Naive thymus-derived CD4-positive, alpha-beta T cell (primary cell): ENCODE measurements at places on chromosomes 6 and 20. TPM values are rescaled to one million over a fixed set of nuclear protein-coding genes. Genes with fewer than 3 reads are reported as not detected.

Gene TDRD6
- total RNA-seq: 0.11 TPM

Gene OPN5
- total RNA-seq: not detected

Gene EBF4
- 8.4 and 10.5 TPM in 2 replicates for total RNA-seq

Gene SLC35D3
- not detected for total RNA-seq

Gene FNDC11
- total RNA-seq: 0.30 TPM

Gene TRDN
- total RNA-seq: not detected

Gene GINM1
- 14.4 and 17.7 TPM in 2 replicates for total RNA-seq

Gene TBXT
- not detected for total RNA-seq

Gene TREML2
- total RNA-seq: 0.54 TPM

Gene KCNK16
- total RNA-seq: not detected

Gene PLN
- total RNA-seq: not detected

Gene TGM3
- not detected for total RNA-seq

Gene KIF13A
- 0.05 TPM in 2 replicates for total RNA-seq

GRCh38 chr20:37558306-37558705, 30.6 kb upstream of the BLCAP start:
- DNase-seq: no peak

DNA sequence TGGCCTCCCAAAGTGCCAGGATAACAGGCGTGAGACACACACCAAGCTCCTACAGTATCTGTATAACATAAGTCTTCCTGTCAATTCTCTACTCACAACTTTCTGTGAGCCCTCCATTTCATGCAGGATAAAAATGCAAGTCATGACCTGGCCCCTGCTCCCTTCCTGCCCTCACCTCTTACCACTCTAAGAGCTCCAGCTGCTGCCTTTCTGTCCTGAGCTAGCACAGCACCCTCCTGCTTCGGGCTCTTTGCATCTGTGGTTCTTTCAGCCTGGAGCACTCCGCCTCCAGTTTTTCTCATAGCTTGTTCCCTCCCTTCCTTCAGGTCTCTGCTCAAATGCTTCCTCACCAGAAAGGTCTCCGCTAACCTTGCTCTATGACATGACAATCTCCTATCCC, 23.7 kb upstream of the TRPC4AP start:
- DNase-seq: no peak

- DNase-seq: no peak
Observed at GRCh38 chr6:81865712-81866111, 113.2 kb upstream of the TENT5A start.

DNA sequence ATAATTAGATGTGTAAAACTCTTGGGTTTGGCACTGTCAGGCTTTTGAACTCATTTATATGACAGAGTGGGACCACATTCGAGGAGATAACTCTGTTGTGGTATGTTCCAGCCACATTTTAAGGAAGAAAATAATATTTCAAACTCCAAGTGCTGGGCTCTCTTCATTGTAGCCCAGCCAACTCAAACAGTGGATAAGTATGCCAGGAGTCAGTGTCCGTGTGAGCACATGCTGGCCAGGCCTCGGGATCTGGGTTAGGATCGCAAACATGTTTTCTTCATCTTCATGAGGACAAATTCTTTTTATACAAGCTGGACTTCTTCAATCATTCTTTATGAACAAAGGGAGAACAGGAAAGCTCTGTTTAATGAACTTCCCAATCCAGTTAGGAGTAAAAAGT, 497.5 kb downstream of the MAFB start:
- DNase-seq: no peak

- DNase-seq: no peak
Observed at GRCh38 chr6:31949926-31950548, 4.1 kb downstream of the CFB start.

DNA sequence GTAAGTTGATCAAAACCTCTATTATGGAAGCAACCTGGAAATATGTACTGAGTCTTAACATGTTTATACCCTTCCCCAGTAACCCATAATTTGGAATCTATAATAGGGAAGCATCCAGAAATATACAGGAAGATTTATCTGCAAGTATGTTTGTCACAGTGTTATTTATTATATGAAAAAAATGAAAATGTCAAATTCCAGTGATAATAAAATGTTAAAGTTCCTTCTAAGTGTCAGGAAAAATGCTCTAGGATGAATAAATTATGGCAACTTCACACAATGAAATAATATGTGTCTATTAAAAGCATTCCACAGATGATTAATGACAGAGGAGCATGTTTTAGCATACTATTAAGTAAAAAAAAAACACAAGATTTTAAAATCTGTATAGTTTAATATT, 237.7 kb upstream of the PRND start:
- no peak for DNase-seq

DNA sequence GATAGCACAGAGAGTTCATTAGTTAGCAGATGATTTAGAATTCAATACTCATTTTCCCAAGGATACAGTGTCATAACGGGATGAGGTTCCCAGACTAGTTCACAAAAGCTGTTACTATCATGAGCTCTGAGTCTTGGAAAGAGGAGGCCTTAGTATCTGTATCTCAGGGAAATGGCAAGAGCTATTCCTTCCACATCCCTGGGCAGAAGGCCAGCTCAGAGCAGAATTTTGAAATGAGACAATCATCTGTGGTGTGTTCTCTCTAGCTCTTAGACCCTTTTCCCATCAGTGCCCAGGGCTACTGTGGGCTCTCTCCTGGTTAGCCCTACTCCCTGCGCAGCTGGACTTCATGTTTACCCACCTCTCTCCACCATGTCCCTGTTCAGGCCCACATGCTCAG, 64.5 kb downstream of the JAG1 start:
- DNase-seq: no peak

DNA sequence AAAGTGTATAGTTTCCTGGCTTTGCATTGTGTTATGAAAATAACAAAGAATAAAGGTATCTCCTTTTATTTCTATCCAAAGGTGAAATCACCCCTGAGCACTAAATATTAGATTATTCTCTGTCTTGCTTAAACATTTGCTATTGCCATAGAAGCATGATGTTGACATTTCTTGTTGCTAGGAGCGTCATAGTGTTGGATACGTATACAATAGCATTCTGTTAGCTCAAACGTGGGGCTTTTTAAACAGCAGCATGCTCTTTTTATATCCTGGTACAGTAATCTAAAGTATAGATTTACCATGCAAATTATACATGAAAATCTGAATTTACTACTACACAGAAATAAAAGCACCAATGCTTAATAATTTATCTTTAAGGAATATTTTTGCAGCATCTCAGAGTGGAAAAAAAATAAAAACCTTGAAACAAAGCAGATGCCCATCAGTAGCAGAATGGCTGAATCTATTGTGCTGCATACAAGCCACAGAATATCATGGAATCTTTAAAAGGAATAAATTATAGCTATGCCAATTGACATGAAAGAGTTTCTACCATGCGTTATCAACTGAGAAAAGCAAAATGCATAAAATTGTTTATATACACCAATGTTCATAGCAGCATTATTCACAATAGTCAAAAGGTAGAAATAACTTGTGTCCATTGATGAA, 9.6 kb upstream of the HSF2 start:
- DNase-seq: no peak

DNA sequence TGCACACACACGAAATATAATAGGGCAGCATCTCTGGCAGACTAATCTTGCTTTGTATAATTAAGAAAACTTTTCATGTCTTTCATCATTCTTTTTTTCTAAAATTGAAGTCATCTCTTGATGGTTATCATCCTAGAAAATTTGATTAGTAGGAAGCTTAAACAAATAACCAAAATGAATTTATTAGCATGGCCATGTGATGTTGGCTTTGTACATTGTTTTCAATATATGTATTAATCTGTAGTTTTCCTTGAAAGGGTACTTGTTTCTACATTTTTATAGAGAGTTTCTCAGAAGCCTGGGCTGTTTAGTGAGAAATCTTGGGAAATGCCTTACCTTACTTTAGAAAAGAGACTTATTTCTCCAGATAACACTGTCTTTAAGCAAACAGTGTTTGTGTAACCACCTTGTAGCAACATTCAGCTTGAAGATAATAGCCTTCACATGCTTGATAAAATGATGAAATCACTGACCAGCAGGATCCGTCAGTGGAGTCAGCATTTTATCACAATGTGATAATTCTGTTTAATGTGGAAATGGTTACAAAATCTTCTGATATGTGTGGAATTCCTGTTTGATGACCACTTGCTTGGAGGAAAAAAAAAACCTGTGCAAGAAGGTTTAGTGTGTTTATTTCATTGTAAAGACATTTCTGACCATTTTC, 147.8 kb downstream of the MACROD2 start:
- no peak for DNase-seq

- DNase-seq: no peak
Observed at GRCh38 chr6:13865141-13865540, 50.8 kb upstream of the MCUR1 start.

- peak; percentile 36 for DNase-seq
Observed at GRCh38 chr6:35552285-35552917, 39.7 kb upstream of the TULP1 start.

GRCh38 chr20:6575912-6576401, 191.5 kb upstream of the BMP2 start:
- no peak for DNase-seq

DNA sequence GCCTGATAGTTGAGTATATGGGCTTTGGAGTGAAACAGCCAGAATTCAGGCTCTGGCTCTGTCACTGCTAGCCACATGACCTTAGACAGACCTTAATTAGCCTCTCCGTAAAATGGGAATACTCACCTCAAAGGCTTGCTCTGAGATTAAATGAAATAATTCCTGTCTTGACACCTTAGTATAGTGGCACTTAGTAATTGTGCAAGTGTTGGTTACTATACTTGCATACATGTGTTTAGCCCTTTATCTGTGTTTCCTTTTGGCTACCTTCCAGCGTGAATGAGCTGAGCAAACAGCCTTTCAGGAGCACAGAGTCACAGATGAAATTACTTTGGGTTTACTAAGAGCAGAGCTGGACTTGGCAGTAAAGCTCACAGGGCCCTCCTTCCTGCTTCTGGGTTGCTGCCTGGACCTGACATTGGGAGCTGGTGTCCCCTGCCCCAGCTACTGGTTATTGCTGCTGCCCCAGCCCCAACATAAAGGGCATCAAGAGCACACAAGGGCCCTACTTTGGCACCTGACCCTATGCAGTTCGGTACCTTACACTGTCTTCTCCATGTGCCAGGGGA, 32.8 kb downstream of the CD164 start:
- no peak for DNase-seq

DNA sequence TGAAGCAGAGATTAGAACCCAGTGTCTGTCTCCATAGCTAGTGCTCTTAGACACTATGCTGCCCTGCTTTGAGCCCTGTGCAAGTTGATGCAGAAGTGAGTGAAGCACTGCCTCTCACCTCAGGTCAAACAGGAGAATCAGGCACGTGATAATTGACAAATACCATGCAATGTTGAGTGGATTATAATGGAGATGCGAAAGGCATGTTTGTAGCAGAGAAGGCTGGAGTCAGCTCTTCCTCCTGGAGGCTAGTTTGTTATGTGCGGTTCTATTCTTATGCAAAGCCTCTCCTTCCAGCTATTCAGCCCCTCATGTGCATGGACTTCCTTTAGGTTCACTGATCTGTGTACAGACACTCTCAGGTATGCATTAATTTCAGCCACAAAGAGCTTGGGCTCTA, 108.5 kb downstream of the MANEA start:
- DNase-seq: no peak

GRCh38 chr6:72825315-72825911, 203.5 kb downstream of the KCNQ5 start:
- no peak for DNase-seq

DNA sequence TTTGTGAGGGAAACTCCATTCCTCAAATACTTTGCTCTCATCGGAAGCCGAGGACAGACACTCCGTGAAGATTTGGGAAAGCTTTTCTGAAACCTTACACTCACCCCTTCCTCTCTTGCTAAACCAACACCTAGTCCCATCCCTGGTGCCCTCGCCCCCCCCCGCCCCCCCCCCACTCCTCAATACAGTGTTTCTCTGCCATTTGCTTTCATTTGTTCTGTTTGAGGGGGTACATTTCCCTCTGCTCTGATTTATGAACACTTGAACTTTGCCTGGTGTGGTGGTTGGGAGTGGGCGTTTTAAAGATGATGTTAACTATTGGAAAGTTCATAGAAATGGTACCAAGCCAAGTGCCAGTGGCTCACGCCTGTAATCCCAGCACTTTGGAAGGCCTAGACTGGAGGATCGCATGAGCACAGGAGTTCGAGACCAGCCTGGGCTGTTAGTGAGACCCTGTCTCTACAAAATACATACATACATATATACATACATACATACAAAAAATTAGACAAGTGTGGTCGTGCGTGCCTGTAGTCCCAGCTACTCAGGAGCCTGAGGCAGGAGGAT, 1.1 kb downstream of the RAB32 start:
- DNase-seq: no peak

DNA sequence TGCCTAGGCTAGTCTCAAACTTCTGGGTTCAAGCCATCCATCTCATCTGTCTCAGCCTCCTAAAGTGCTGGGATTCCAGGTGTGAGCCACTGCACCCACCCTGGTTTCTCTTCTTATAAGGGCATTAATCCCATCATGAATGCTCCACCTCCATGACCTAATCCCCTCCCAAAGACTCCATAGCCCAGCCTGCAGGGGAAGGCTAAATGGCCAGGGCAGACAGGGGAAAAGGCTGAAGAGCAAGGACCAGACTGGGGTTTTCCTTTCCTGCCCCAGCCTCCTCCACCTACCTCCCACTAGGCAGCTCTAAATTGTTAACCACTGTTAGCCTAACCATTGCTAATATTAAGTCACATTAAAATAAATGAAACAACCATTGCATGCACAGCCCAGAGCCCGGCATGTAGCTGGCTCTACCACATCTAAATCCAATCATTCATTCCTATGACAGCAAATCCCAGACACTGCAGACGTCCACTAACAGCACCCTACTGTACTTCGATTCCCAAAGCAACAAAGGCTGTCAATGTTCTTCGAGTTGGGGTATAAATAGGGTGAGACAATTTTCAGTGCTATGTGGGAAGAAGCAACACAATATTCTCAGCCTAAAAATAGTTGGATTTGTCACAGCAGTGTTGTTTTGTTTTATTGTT, 243.2 kb upstream of the ARID1B start:
- DNase-seq: no peak

DNA sequence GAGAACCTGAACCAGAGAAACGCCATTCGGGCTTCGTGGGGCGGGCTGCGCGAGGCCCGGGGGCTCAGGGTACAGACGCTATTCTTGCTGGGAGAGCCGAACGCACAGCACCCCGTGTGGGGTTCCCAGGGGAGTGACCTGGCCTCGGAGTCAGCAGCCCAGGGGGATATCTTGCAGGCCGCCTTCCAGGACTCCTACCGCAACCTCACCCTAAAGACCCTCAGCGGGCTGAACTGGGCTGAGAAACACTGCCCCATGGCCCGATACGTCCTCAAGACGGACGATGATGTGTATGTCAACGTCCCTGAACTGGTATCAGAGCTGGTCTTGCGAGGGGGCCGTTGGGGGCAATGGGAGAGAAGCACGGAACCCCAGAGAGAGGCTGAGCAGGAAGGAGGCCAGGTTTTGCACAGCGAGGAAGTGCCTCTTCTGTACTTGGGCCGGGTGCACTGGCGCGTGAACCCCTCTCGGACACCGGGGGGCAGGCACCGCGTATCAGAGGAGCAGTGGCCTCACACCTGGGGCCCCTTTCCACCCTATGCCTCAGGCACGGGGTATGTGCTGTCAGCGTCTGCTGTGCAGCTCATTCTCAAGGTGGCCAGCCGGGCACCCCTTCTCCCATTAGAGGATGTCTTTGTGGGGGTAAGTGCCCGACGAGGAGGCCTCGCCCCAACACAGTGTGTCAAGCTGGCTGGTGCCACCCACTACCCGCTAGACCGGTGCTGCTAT, 904 bp downstream of the B3GALT4 start:
- DNase-seq: no peak

- no peak for DNase-seq
Observed at GRCh38 chr20:34915749-34916455, 39.5 kb downstream of the ACSS2 start.
